Progenitor cell of endocrine pancreas (in vitro differentiated cells): ENCODE measurements at places on chromosomes 6 and 20.

DNA sequence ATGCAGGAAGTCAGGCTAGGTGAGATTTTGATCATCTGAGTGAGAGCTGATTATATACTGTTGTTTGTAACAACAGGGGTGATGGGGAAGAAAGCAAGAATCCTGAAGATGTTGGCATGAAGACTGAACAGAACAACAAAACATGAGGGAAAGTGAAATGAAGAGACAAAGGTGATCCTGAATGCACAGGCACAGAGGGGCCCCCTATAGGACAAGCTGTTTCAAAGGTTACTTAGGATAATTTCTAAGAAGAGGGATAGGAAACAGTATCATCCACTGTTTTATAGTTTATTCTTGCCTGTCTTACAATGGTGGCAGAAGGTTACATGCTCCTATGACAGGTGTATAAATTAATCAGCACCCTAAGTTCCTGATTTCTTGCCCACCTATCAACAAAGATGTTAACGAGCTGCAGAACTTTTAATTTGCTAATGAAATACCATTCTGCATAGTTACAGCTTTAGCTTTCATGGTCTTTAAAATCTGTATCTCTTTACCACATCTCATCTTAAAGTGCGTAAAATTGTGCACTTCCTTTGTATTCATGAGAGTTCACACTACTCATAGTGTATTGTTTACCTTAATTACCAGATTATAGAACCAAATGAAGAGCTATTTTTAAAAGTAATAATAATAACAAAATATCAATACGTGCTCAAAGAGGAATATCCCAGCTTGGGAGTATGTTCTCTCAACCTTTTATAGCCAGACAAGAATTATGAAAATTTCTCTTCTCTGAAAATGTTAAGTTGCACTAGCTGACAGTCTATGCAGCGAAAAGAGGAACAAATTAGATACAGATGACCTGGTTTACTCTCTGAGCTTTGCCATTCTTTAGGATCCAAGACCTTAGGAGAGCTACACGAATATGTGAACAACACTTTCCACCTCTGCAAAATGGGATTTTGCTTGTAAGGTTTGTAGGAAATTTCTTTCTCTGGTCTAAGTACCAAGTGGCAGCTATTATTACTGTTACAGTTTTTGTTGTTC is 192.5 kb downstream of the EDN1 start:
- DNase-seq = no peak

- no peak for DNase-seq
Observed at GRCh38 chr6:24321538-24322162, 36.2 kb downstream of the DCDC2 start.

GRCh38 chr6:121816361-121816760 is 380.9 kb downstream of the GJA1 start:
- no peak for DNase-seq

- no peak for DNase-seq
Observed at GRCh38 chr6:25025919-25026301, 90.2 kb upstream of the RIPOR2 start.

GRCh38 chr20:56628015-56628872 is 862 bp upstream of the TFAP2C start:
- DNase-seq = no peak

GRCh38 chr6:56552187-56553130 is 90.2 kb downstream of the DST start:
- DNase-seq = no peak

- DNase-seq = no peak
Observed at GRCh38 chr20:54345301-54345724, 130.1 kb upstream of the DOK5 start.

GRCh38 chr6:170063431-170063830 is 227.4 kb downstream of the DLL1 start:
- DNase-seq = no peak
